Karpas-422 (cell line): ENCODE measurements at places on chromosomes 5 and 9. TPM values are rescaled to one million over a fixed set of nuclear protein-coding genes. Genes with fewer than 3 reads are reported as not detected.
A peak's percentile ranks its signal among the peaks of the same experiment; 100 is the strongest.

The DNAJC18 gene
- 6.0 and 9.0 TPM in 2 replicates for total RNA-seq

The NTRK2 gene
- not detected in 2 replicates for total RNA-seq

The ANKRD18B gene
- not detected in 2 replicates for total RNA-seq

The GABRA6 gene
- total RNA-seq, result not detected in 2 replicates

The FOXD1 gene
- total RNA-seq, result 0.54 and 0.97 TPM in 2 replicates

- no peak overlapping the region for H3K4me3 ChIP-seq
- DNase-seq, result no peak
- no peaks in the 10 kb centered on the region for H3K27me3 ChIP-seq
- no peaks in the 10 kb centered on the region for H3K36me3 ChIP-seq
- no peaks in the 10 kb centered on the region for H3K4me1 ChIP-seq
Observed at GRCh38 chr9:129093602-129094386, 12.9 kb downstream of the DOLPP1 start.

- H3K4me3 ChIP-seq, result peak overlapping the region; percentile 37; the same call in 1 of the 2 replicates
- H3K27ac ChIP-seq, result no peak overlapping the region
- H3K36me3 ChIP-seq, result no peaks in the 10 kb centered on the region
- peaks cover 8% of the 10 kb centered on the region for H3K4me1 ChIP-seq
- H3K27me3 ChIP-seq, result no peaks in the 10 kb centered on the region
- DNase-seq, result peak; percentile 53
Observed at GRCh38 chr5:159310511-159310910, 19.8 kb downstream of the IL12B start.

GRCh38 chr5:137856916-137857862 is 10.5 kb upstream of the MYOT start:
- no peak overlapping the region for H3K4me3 ChIP-seq
- DNase-seq, result no peak
- H3K27ac ChIP-seq, result no peak overlapping the region

GRCh38 chr9:128341435-128341849 is 1.1 kb downstream of the SLC27A4 start:
- DNase-seq, result peak; percentile 91
- H3K4me1 ChIP-seq, result peaks cover 15% of the 10 kb centered on the region
- peak overlapping the region; percentile 98 for H3K4me3 ChIP-seq
- H3K27ac ChIP-seq, result no peak overlapping the region
- peaks cover 3% of the 10 kb centered on the region; the same call in 1 of the 2 replicates for H3K36me3 ChIP-seq
- no peaks in the 10 kb centered on the region for H3K27me3 ChIP-seq

DNA sequence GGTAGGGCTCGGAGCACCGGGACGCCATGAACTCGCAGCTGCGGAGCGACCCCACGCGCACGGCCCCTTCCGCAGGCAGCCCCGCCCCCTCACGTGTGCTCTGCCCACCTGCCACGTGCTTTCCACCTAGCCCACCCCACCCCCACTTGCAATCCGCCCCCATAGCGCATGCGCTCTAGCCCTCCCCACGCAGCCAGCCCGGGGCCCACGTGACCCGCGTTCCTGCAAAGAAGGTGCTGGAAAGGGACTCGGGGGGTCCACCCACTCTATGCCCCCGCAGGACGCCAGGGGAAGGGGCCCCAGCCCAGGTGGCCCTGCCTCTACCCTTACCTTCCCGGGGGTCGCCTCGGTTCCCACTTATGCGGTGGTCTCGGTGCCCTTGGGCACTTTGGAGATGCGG is at the start of gene SOHLH1:
TSS of gene SOHLH1 (minus strand) at position 42 of the 400 bp plus-strand sequence. CDS start at position 28, 14 bp downstream.
- no peaks in the 10 kb centered on the region for H3K36me3 ChIP-seq
- H3K4me3 ChIP-seq, result no peak within 1 kb of the TSS
- DNase-seq, result no peak
- no peaks in the 10 kb centered on the region for H3K4me1 ChIP-seq
- H3K27me3 ChIP-seq, result no peaks in the 10 kb centered on the region

DNA sequence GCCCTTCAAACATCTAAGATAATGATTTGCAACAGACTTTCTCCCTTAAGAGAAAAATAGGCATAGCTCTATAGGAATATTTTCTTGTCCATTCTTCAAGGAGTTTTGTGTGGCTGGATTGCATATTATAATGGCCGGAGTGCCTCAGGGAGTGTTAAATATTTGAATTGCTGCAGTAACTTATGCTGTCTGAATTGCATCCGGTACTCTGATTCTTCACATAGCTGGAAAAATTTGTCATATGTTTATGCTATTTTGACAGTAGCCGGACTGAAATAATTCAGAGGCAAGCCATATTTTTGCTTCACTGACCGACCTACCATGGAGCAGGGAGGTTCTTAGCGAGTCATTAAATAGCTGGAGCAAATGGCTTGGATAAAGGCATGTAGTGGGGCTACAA is 621.0 kb downstream of the ACTL7B start:
- H3K36me3 ChIP-seq, result no peaks in the 10 kb centered on the region
- H3K27me3 ChIP-seq, result peaks cover 3% of the 10 kb centered on the region; the same call in 1 of the 2 replicates
- H3K4me1 ChIP-seq, result no peaks in the 10 kb centered on the region
- no peak overlapping the region for H3K27ac ChIP-seq
- no peak for DNase-seq
- no peak overlapping the region for H3K4me3 ChIP-seq

DNA sequence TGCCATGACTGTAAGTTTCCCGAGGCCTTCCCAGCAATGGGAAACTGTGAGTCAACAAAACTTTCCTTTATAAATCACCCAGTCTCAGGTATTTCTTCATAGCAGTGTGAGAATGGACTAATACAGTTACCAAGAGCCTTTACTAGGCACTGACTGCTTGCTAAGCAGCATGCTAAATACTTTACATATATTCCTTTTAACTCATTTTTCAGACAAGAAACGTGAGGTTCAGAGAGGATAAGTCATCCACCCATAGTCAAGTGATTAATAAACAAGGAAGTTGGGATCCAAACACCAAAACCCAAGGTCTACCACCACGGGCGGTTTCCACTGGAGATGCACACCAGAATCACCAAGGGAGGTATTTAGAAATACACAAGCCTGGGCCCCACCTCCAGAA is 50.8 kb downstream of the GABBR2 start:
- no peak for DNase-seq
- H3K4me3 ChIP-seq, result no peak overlapping the region
- no peaks in the 10 kb centered on the region for H3K36me3 ChIP-seq
- H3K27me3 ChIP-seq, result no peaks in the 10 kb centered on the region

- H3K4me1 ChIP-seq, result peaks cover 84% of the 10 kb centered on the region
- peak overlapping the region; percentile 100 for H3K27ac ChIP-seq
- peak; percentile 65 for DNase-seq
- H3K36me3 ChIP-seq, result no peaks in the 10 kb centered on the region
Observed at GRCh38 chr5:148809781-148810524, 16.5 kb upstream of the ADRB2 start.

DNA sequence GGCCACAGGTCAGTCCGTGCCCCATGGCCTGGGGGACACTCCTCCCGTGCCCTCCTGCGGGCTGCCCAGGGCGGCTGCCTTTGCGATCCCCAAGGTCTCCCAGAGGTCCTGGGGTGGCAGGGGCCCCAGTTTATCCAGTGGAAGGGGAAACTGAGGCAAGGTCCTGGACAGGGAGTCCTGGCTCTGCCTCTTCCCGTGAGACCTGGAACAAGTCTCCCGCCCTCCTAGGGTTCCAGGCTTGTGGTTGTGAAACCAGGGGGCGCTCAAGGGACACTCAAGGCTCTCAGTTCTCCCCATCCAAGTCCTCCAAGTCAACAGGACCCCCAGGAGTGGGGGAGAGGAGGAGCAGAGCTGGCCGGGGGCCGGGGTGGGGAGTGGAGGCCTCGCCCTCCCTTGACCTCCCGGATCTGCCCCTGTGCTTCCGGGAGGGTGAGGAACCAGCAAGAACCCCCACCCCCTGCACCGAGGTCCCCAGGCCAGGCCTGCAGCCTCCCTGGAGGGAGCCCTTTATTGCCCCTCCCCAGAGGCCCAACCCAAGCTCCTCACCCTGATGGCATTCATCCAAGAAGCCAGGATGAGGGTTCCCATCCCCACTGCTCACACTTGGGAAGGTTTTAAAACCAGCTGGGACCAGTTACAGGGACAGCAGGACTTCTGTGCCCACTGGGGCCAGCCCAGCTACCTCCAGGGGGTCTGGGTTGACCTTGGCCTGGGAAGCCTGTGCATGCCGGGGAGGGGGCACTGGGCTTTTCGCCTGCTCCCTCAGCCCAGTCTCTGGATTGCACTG is 24.7 kb upstream of the TMEM250 start:
- no peaks in the 10 kb centered on the region for H3K36me3 ChIP-seq
- no peaks in the 10 kb centered on the region for H3K27me3 ChIP-seq
- peaks cover 6% of the 10 kb centered on the region for H3K4me1 ChIP-seq
- H3K27ac ChIP-seq, result no peak overlapping the region
- DNase-seq, result peak; percentile 69

DNA sequence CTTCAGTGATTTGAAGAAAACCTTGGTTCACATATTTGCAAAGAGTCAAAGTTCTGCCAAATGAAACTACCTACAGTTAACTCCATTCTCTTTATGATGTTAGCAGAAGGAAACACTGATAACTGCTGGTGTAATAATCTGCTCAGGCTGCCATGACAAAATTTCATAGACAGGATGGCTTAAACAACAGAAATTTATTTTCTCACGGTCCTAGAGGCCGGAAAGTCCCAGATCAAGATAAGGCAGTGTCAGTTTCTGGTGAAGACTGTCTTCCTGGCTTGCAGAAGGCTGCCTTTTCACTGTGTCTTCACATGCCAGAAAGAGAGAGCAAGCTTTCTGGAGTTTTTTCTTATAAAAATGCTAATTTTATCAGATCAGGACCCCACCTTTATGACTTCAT is 102.4 kb upstream of the PARP8 start:
- DNase-seq, result no peak
- H3K27ac ChIP-seq, result no peak overlapping the region
- no peaks in the 10 kb centered on the region for H3K27me3 ChIP-seq
- no peaks in the 10 kb centered on the region for H3K36me3 ChIP-seq
- peaks cover 11% of the 10 kb centered on the region for H3K4me1 ChIP-seq

- no peak overlapping the region for H3K27ac ChIP-seq
- no peak overlapping the region for H3K4me3 ChIP-seq
- H3K4me1 ChIP-seq, result no peaks in the 10 kb centered on the region
- no peaks in the 10 kb centered on the region for H3K36me3 ChIP-seq
Observed at GRCh38 chr5:14908172-14908571, 36.6 kb upstream of the ANKH start.

GRCh38 chr5:137217599-137218200 is 281.4 kb downstream of the SPOCK1 start:
- H3K27me3 ChIP-seq, result no peaks in the 10 kb centered on the region
- H3K4me3 ChIP-seq, result no peak overlapping the region
- no peaks in the 10 kb centered on the region for H3K36me3 ChIP-seq
- DNase-seq, result no peak

GRCh38 chr5:157681048-157681447 is 9.7 kb downstream of the C5orf52 start:
- no peaks in the 10 kb centered on the region for H3K36me3 ChIP-seq
- H3K4me3 ChIP-seq, result no peak overlapping the region
- H3K27me3 ChIP-seq, result no peaks in the 10 kb centered on the region
- DNase-seq, result no peak

- H3K4me3 ChIP-seq, result no peak overlapping the region
- no peak overlapping the region for H3K27ac ChIP-seq
- H3K4me1 ChIP-seq, result no peaks in the 10 kb centered on the region
Observed at GRCh38 chr5:1747803-1748085, 51.9 kb downstream of the MRPL36 start.

DNA sequence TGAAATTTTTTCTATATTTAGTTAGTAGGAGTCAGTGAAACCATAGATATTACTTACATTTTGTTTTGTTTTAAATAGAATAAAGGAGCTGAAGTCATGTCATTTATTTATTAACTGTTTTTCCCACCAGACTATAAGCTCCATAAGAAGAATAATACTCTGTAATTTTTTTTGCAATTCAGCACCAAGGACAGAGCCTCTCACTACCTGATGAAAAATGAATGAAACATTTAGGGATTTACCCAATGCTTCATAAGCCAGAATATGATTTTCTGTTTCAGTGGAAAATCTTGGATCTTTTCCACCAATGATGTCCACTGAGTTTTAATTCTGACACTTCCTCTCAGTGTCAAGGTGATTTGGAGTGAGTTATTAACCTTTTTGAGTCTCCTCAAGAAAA is 624.9 kb upstream of the GRAMD2B start:
- H3K4me3 ChIP-seq, result no peak overlapping the region
- H3K27me3 ChIP-seq, result no peaks in the 10 kb centered on the region
- no peak overlapping the region for H3K27ac ChIP-seq
- H3K4me1 ChIP-seq, result no peaks in the 10 kb centered on the region
- peak; percentile 53 for DNase-seq

DNA sequence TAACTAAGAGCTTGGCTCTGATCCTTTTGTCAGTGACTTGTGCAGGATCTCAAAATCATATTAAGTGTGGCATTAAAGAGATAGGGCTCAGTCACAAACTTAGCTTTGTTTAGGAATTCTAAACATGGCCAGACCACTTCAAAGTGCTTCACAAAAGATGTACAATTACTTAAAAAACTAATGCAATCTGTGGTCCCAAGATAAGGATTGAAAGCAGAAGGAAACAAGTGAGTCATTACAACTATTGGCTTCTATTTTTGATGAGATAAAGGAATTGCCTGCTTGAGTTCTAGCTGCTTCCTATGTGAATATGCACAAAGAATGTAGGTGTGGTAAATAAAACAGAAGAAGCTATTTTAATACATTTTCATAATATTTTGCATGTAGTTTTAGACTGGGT is 44.9 kb upstream of the SLC12A2 start:
- no peak for DNase-seq
- H3K4me1 ChIP-seq, result peaks cover 44% of the 10 kb centered on the region
- H3K27ac ChIP-seq, result 0 out of 2 replicates have a peak overlapping the region, but pooled peaks have one; percentile 49
- H3K4me3 ChIP-seq, result no peak overlapping the region
- no peaks in the 10 kb centered on the region for H3K27me3 ChIP-seq
